Stimulated activated effector memory CD8-positive, alpha-beta T cell treated with anti-CD3 and anti-CD28 coated beads, Interleukin-12 subunit alpha, Interleukin-12 subunit beta, amount 100 ng/mL, for 72 hours (primary cell): ENCODE measurements at places on chromosomes 11 and 22.

- no peak for DNase-seq
Measured at GRCh38 chr11:9820260-9820659, 156.4 kb downstream of the SWAP70 start.

- no peak for DNase-seq
Measured at GRCh38 chr11:15748132-15748531, 608.2 kb downstream of the SOX6 start.

DNA sequence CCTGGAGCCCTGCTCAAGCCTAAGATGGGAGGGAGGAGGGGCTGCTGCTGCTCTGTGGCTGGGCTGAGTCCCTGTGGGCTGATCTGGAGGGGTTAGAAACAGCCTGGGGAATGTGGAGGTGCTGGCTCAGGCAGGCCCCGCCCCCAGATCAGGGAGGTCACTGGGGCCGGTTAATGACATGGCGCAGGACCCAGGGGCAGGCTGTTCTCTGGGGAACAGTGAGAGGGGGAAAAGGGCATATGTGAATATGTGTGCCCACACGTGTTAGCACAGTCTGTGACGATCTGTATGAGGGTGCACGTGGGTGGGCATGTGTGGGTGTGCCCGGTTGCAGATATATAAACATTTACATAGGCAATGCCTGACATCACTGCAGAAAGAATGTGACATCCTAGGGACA, 143.5 kb downstream of the MIAT start:
- no peak for DNase-seq

- DNase-seq = peak; percentile 38
Measured at GRCh38 chr11:130918081-130918480, 1.8 kb upstream of the SNX19 start.

DNA sequence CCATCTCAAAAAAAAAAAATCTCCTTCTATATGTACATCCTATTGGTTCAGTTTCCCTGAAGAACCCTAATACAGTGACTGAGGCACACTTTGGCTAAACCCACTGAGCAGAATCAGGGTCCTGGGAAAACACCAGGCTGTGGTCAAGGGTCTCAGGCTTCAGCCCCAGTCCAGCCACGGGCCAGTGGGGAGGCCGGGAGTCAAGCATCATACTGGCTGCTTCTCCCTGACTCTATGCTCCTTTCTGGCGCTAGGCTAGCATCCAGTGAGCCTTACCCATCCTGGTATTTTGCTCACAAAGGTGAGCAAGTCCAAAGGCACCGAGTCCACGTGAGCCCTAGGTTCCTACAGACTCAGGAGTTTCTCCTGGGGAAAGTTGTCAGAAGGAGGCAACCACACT, 752.5 kb downstream of the BRD1 start:
- DNase-seq = no peak

DNA sequence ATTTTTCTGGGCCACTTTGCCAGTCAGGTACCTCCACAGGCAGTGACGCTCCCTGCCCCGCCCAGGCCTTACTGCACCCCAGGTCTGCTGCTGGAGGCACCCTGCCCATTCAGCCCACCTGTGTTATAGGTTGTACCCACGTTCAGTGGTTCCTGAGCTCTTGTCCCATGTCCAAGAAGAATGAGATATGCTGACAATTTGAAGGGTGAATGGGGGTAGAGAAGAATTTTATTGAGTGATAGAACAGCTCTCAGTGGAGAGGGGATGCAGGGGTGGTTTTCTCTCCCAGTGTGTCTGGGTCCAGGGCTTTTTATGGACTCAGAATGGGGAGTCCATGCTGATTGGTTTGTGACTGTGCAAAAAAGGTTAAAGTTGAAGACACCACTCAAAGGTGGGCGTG, 149.7 kb downstream of the LDLRAD3 start:
- DNase-seq = no peak

DNA sequence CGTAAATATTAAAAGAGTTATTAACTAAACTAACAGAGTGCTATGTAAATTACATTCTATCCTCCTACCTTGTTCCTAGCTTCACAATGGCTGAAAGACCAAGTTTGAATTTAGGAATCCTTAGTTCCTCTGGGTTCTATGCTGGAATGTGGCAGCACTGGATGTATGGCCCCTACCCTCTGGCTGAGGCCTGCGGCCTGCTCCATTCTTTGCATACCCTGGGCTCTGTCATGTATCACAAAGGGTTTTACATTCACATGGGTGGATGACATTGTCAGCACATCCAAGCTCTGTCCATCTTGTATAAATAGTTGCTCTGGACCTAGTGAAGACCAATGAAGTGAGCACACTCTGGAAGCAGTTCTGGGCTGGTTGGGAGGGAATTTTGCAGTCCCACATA, 54.5 kb downstream of the AASDHPPT start:
- DNase-seq = no peak

DNA sequence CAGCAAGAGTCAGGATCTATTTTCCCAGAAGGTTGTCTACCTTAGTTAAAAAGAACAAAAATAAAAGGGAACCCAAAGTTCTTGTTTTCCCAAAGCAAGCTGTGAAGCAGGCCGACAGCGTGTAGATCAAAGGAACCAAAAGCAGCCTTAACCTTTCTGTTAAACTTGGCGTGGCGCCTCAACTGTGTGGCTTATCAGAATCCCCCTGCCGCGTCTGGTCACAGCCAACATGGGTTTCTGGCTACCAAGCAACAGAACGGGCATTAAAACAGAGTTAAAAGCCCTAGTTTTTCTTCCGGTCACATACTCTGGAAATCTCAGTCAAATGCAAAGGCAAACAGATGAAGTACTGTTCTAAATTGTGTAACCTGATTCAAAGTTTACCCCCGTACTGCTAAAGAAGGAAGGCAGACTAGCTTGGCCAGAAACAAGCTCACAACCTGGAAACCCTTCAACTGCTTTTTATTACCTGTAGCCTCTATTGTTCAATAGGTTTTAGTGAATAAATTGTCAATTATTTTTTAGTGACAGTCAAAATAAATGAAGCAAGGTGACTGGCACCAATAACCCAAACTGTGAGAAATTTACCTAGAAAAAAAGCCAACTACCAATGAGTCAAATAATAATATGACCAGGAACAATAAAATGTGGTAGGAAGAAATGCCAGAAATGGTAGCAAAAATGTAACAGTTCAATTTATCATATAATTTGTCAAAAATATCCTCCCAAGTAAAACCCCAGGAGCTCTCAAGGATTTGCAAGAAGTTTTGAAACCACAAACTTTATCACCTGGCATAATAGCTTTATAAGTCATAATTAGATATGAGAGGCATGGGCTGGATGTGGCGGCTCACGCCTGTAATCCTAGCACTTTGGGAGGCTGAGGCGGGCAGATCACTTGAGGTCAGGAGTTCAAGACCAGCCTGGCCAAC, 21.4 kb downstream of the CHKA start:
- DNase-seq = no peak

DNA sequence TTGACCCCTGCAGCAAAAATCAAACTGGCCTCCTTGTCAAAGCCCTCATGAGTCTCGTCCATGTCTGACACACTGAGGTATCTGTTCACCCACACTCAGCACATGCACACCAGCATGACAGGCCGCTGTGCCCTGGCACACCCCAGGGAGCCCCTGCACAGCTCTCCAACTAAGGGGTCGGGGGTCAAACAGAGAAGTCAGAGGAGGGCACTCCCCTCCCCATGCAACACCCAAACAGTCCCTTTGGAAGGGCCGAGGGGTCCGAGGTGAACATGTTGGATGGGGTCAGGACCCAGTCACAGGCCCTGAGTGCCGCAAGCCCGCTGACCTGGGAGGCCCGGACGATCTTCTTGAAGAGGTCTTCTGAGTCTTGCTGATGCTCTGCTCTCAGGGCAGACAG, 14.6 kb downstream of the SUN2 start:
- DNase-seq = no peak
